ENCODE measurements at places on chromosomes 3 and 15.

GRCh38 chr3:4416427-4416945, 50.6 kb downstream of the SUMF1 start:
- no peak for DNase-seq

- DNase-seq = no peak
These were observed 29.5 kb downstream of the HES1 start for GRCh38 chr3:194165271-194166018.

DNA sequence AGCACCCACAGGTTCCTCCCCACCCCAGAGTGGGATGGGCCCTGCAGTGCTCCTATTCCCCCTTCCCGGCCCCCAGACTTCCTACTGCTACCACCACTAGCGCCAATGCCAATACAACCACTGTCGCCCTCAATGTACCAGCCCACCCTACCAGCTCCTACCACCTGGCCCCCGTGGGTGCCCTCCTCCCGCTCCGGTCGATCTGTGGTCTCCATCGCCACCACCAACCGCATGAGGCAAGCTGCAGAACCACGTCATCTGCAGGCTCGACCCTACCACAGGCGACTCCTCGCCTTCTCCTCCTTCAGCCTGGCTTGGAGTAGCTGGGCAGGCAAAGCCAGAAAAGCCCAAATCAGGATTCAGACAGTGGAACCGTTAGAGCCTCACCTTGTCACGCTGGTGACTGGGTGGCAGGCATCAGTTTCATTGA, 179.3 kb downstream of the POTEB3 start:
- DNase-seq = no peak

- no peak for DNase-seq
These were observed 91.7 kb upstream of the IGSF10 start for GRCh38 chr3:151552589-151552988.

DNA sequence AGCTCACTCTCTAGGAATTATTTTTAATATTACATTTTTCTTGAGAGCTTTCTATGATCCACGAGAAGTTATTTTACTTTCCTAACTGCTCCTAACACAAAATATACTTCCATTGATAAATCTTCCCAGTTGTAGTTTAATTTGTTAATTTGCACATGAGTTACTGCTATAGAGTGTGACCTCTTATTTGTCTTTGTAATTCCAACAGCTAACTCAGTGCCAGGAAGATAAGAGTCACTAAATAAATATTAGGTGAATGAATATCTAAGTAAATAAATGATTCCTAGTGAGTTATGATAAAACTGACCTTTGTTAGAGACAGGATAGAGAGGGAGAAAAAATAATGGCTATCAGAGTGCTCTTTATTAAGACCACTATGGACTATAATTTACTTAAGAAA, 319.9 kb downstream of the NAALADL2 start:
- DNase-seq = no peak

DNA sequence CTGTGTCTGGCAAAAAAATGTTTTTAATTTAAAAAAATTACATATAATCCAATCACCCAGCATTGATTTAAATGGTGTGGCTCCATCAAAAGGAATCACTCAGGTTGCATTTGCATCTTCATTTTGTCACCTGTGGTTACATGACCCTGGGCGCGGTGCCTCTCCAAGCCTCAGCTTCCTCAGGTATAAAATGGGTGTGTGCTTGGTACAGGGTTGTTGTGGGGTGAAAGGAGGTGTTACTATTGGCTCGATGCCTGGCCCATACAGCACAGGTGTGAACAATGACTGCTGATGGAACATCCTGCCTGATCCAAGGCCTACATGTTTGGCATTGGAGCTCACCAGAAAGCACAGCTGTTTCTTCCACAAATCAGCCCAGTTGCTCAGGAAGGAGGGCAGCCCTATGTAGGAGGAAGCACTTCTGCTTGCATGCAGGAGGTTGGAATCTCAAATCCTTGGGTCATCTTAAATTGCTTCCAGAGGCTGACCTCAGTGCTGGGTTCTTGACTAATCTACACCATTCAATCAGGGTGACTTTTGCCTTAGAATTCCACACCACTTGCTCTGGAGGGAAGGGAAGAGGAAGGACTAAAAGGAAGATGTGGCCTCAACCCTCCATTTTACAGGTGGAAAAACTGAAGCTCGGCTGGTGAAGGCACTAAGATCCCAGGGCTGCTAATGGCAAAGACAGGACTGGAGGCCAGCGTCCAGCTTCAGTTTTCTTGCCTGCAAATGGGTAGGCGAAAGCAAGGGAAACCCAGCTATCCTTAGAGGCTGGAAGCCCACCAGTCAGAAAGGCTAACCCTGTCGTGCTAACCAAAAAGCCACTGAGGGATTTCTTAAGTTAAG, 31.7 kb downstream of the BHLHE40 start:
- DNase-seq = no peak

GRCh38 chr3:73432023-73432705, 192.6 kb downstream of the PDZRN3 start:
- no peak for DNase-seq

DNA sequence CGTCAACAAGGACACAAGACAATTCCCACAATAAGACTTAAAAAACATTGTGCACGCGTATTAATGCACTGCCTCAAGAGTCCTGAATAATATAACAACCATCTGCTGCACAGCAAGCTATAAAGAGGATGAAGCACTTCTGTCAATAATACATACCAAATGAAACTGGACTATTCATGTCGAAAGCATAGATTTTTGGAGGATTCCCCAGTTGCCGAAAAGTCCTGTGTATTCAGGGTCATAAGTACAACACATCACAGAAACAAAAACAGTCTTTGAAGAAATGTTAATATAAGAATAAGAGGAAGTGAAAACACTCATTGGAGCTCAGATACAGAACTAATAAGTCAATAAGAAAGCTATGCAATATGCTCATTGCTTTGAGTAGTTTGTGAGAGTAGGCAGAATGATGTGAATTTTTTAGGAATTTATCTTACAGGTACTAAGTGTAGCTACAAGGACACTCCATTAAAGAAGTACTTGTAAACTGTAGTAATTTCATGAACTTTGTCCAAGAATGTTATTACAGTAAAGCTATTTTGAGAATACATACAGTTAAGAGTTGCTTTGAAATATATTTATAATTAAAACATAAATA, 31.6 kb downstream of the CBLB start:
- DNase-seq = no peak

DNA sequence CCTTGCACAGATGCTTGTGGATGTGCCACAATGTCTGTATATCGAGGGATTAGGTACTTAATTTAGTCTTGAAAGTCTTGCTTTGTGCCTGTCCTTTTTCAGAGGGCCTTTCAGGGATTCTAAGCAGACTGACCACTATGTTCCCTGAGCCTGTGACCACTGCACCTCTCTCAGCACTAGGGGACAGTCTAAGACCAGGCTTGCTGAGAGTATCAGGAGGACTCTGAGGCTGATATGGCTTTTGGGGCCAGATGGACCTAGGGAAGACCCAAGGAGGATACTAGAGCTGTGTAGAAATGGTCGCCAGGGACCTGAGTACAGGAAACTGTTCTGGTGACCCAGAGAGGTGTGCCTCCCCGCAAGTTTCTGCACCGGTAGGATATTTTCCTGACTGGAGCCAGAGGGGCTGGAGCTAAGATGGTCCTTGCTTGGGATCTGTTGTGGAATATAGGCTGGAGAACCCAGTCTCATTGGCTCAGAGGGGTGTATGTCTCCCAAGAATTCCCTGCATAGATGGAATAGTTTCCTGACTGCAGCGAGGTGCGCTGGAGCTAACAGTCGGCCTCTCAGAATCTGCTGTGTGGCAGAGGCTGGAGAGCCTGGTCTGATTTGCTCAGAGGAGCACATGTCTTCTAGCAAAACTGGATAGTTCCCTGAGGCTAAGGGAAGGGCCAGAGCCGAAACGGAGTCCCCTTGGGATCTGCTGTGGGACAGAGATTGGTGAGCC, 213.2 kb upstream of the DCBLD2 start:
- DNase-seq = no peak

GRCh38 chr15:88431441-88431840, 35.7 kb downstream of the MRPL46 start:
- no peak for DNase-seq

GRCh38 chr3:50372349-50372748, 13.0 kb upstream of the TMEM115 start:
- no peak for DNase-seq

DNA sequence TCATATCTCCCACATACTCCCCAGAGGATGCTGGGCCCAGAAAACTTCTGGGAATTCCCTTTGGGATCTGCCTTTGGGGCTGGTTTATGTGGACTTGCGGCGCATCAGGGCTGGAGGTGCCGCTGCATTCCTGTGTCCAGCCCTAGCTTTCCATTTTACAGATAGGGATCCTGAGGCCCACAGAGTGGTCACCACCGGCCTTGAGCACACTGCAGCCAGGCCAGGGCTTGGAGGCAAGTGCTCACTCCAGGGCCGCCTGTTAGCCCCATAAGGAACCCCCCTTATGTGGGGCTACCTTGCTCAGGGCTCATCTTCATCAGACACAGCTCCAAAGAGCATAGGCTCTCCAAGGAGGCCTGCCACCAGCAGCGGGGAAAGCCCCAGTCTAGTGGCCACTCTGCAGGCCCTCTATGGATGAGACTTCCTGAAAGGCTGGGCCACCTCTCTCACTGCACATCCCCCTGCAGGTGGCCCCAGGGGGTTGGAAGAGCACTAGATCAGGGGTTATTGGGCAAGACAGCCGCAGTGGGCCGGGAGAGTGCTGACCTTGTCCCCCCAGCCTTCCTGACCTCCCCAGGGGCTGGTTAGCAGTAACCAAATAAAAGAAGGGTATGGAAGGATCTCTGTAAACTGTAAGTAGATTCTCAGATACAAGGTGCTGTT, 9.2 kb upstream of the ATP2B2 start:
- no peak for DNase-seq

DNA sequence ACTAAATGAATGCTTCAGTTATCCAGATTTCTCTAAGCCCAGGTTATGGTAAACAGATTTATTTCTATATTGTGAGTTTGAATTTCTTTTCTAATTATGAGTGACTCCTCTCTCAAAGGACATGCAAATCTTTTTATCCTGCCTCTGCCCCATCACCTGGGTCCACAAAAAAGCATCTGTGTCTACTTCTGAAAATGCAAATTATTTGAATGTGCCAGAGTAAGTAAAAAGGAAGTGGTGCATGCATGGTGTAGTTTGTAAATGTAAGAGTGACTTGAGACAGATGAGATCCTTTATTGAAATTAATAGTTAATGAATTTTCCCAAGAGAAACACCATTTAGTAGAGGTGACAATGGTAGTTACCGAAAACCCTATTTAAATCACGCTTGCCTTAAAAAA, 26.9 kb downstream of the MCTP2 start:
- no peak for DNase-seq

- DNase-seq = peak; percentile 85
These were observed 227.5 kb upstream of the COL8A1 start for GRCh38 chr3:99410789-99411311.

DNA sequence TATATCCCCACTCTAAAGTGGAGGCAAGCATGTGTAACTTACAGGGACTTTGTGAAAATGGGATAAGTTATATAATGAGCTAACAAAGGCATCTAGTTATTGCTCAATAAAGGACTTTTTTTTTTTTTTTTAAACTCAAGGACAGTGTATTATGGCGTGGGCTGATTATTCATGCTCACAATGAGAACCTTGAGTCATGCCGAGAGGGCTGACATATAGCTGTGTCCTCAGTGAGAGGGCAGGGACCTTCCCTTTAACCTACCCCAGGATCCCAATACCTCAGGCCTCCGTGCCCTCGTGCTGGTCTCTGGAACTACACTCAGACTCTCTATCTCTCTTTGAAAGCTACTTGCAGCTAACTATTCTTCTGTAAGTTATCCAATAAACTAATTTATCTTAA, 319.9 kb upstream of the ICE2 start:
- DNase-seq = peak; percentile 16

GRCh38 chr3:61657689-61658088, 96.3 kb downstream of the PTPRG start:
- no peak for DNase-seq

- DNase-seq = no peak
These were observed 133.1 kb upstream of the ATP2B2 start for GRCh38 chr3:10638466-10638865.

DNA sequence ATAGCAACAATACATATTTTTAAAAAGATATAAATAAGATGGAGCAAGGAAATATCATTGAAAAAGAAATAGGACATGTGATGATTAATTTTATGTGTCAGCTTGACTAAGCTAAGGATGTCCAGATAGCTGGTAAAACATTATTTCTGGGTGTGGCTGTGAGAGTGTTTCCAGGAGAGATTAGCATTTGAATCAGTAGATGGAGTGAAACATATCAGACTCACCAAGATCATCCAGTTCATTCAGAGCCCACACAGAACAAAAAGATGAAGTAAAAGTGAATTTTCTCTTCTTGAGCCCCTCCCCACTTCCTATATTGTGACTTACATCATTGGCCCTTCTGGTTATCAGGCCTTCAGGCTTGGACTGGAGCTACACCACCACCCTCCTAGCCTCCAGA, 61.6 kb upstream of the TUSC7 start:
- DNase-seq = no peak

DNA sequence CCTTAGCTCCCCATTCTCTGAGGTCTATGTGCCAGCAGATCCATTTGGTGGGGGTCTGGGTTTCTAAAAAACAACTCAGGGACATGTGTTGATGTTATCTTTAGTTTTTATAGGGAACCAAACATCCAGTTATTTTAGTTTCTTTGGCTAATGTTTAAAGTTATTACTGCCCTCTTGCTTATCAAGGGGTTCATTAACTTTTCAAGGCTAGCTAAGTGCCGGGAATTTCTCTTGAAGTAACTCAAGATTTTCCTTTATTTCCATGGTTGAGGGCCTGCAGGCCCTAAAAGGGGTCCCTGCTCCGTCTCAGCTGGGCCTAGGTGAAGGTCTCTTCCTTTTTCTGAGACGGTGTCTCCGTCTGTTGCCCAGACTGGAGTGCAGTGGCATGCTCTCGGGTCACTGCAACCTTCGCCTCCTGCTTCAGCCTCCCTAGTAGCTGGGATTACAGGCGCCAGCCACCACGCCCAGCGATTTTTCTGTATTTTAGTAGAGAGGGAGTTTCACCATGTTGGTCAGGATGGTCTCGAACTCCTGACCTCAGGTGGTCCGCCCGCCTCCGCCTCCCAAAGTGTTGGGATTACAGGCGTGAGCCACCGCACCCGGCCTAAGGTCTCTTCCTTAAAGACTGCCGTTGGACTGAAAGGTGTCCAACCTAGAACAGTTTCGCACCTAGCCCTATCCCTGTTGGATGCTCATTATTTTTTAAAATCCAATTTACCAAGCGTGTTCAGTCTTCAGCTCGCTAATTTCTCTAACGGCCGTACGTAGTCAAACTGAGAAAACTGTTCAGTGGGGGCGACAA, 1.3 kb upstream of the OXSR1 start:
- DNase-seq = no peak

DNA sequence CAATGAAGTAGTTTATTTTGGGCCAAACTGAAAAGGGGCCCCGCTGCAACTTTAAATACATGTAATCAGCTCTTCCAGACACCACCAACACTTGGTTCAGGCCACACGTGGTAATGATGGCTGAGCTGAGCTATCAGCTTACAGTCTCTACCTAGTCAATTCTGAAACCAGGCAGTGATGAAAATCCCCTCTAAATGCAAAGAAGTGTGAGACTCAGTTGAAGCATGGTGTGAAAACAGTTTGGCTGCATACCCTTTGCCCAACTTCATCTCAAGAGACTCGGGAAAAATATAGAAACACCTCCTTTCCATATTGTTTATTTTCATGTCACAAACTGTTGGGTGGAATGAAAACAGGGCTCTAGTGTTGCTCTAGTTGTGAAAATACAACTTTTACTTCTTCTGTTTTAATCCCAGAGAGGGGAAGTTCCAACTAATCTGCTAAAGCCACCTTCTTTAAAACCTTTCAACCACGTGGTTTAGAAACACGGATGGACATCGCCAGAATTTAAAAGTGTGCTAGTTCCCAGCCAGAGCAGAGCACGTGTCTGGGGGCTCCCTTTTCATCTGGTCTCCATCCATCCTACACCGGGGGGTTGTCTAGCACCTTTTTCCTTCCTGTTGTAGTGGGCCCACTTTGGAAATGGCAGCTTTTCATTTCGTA, 229.1 kb downstream of the EPHB1 start:
- DNase-seq = no peak

Data from fibroblast of skin of left biceps (primary cell).